NCI-H1417 (cell line): ENCODE measurements at places on chromosomes 1 and 21.

- DNase-seq = no peak
Observed at GRCh38 chr1:205598841-205599668, 32.8 kb downstream of the ELK4 start.

DNA sequence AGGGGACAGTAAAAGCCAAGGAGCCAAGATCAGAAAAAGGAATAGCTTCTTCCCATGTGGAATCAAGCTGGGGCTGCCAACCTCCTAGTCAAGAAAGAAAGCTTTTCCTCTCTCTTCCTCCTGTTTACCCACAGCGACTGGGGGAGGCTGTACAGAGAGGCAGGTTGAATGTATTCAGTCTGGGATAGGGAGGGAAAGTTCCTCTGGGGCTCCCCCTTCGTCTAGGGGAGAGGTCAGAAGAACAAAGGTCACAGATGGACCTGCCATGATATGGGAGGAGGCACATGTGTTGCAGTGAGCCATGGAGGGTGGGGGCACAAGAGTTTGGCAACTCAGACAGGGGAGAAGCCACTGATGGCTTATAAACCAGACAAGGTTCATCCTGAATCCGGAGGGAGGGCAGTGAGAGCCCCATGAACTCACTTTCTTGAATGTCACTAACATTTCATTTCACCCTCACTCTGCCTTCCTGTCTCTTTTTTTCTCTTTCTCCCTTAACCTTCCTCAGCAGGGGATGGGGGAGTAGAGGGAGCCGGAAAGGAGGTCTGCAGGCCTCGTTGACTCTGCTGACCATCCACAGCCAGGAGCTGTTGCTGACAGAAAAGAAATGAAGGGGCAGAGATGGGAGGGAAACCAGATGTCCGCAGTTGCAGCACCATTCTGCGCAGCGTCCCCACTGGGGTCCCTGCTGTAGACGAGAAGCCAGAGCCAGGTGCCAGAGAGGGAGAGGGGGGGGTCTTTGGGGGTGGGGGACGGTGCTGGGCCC is 61.1 kb downstream of the PLXNA2 start:
- no peak for DNase-seq

DNA sequence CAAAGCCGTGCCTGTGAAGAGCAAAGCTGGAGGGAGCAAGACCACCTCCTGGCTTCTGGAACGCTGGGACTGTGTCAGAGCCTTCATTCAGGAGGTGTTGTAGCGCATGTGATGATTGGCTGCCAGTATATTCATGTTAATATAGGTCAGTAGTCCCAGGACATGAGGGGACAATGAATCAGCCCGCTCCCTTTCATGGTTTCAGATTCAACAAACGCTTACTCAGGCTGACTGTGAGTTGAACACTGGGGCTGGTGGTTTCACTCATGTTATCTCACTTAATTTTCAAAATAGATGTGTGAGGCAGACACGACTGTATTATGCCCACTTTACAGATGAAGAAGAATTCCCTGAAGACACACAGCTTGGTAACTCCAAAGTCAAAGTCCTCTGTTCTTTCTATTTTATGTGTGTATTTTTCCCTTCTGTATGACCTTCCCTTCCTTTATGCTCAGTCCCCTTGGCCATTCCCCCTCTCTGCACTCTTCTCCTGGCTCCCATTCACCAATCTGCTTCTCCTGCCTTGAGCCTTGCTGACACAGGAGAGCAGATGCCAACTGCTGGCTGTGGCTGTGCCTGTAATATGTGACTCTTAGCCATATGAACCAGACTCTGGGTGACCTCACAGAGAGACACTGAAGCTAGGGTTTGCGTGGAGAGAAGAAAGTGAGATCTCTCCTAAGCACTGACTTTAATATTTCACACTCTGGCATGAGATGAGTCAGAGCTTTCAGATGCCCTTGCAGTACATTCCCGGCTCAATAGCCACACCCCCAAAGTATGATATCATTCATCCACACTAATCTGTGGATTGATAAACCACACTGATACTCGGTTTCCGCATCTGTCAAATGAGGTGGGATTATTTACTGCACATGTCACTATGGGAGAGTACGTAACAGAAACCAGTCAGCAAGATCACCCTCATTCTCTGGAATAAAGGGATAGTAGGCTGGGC is 31.4 kb upstream of the KIRREL1 start:
- DNase-seq = no peak

GRCh38 chr1:63592536-63593302 is 492 bp upstream of the PGM1 start:
- no peak for DNase-seq

DNA sequence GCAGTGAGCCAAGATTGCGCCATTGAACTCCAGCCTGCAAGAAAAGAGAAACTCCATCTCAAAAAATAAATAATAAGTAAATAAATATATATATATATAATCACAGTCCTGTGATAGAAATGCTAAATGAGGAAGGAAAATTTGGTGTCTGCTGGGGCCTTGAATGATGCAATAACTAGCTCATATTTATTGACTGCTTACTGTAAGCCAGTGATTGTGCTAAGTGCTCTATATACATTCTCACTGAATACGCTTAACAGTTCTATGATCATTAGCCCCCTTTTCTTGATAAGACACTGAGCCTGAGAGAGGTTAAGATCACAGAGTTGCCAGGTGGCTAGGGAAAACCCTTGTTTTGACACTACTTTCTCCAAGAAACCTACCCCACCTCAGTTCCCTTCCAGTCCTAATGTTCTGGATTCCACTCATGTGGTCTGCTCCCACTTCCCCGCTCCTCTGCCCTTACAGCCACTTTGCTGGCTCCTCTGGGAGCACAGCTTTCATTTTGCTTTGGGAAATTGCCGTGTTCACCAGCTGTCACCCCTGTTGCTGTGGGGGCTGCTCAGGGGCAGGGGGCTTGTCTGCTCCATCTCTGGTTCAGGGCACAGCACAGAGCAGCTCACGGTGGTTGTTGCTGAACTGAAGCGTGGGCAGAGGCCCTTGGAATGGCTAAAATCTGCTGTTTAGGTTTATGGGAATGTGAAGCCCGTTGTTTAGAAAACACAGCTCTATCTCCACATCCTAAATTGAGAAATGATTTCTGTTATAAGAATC is 2.5 kb upstream of the BMP8A start:
- DNase-seq = no peak
